ENCODE measurements at places on chromosomes 12 and 14. TPM values are rescaled to one million over a fixed set of nuclear protein-coding genes. Genes with fewer than 3 reads are reported as not detected.
A peak's percentile ranks its signal among the peaks of the same experiment; 100 is the strongest.

DNA sequence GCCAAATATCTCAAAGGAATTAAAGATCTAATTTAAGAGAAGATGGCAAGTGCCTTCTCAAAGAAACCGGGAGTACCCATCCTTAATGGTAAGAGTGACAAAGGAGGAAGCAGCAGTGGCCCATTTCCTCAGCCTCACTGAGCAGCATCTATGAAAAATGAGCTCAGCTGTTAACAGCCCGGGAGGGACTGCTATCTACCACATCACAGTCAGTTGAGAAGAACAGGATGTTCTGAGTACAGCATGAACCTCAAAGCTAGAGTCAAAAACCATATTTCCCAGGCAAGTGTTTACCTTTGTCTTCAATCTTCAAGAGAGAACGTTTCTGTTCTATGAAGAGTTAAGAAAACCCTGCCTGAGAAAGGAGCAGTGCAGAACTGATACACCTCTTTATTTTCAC lies 115.0 kb downstream of the BTG1 start:
- DNase-seq, result no peak

DNA sequence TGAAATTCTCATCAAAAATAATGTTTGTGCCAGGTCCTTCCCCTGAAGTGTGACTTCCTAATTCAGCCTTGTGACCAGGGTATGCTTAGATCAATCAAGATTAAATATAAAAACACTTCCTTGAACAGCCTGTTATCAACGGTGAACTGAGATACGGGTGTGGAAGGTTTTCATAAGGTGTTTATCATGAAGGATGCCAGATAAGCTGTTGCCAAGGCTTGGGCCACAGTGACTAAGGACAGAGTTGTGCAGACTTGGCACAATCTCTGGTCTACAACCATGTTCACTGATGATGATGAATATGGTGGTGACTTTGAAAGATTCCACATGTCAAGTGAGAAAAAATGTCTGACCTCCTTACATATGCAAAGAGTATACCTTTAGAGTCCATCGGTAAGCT lies 51.3 kb upstream of the LIN7A start:
- no peak for DNase-seq

DNA sequence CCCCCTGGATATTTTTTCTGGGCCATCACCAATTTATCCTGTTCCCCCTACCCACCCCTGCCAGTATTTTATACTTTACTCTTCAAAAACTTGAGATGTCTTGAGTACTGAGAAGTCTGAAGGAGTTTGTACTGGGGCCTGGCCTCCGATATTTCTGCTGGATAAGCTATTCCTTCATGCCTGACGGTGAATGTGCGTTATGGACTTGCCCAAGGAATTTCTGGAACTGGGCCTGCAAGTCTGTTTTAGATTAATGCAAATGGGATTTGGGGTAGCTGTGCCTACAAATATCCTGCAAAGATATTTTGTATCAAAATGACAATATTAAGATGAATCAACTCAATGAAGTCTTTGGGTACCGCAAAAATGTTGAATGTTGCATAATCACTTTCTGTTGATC lies at the start of gene PTCSC3:
Gene PTCSC3 (minus strand): TSS at position 199 of the 400 bp plus-strand sequence.
- DNase-seq, result no peak

GRCh38 chr12:12723681-12724420 lies 6.7 kb downstream of the CDKN1B start:
- DNase-seq, result peak; percentile 55

DNA sequence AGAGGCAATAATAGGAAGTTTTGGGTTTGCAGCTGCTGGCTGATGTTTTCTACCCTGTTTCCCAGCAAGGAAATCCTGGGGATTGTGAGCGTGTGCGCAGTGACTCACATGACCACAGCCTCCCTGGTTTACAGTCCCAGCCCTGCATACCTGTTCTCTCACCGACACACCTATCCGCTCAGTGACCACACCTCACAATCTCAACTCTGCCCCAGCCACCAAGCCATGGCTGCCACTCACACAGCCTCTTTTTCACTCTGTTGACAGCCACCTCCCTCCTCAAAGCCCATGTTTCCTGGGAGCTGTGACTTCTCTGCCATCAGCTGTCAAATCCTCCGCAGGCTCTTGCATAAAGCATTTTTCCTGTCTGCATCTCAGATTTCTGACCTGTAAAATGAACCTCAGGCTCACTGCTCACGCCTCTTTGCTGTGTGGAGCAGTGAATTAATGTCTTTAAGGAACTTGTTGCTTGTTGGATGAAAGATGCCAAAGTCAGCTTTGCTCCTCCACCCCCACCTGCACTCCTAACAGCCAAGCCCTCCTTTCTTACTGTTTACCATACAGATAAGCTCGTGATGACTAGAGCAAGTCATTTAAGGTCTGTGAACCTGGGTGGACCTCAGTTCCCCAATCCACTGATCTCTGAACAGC lies 43.5 kb downstream of the B4GALNT3 start:
- DNase-seq, result peak; percentile 76

DNA sequence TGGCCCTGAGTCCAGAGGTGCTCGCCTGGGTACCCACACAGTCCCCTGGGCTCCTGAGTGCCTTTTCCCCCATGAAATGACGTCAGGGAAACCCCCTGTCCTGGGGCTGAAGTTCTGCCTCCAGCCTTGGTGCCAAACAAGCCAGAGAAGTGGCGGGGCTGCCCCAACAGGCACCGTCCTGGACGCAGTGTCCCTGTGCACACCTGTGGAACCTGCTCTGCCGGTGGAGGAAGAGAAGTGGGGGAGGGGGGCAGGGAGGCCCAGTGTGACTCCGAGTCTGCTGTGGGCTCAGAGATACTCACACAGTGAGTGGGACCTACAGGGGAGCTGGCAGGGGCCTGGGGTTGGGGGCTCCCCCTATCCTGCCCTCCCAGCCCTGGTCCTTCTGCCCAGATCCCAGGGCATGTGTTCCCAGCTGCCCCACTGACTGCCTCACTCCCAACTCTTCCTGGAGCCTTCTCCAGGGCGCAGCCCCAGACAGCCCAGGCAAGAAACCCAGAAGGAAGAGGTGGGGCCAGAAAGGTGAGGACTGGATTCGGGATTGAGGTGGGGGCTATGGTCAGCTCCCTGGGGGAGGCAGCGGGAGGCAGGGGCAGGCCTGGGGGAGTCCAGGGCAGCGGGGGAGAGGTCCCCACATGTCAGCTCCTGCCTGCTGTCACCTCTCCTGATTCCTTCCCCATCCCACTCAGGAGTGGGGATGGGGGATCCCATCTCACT lies 24.7 kb downstream of the CCDC85C start:
- DNase-seq, result no peak

GRCh38 chr12:105064564-105065178 lies 19.6 kb downstream of the ALDH1L2 start:
- no peak for DNase-seq

GRCh38 chr14:96630281-96630680 lies 128.1 kb downstream of the PAPOLA start:
- DNase-seq, result no peak

DNA sequence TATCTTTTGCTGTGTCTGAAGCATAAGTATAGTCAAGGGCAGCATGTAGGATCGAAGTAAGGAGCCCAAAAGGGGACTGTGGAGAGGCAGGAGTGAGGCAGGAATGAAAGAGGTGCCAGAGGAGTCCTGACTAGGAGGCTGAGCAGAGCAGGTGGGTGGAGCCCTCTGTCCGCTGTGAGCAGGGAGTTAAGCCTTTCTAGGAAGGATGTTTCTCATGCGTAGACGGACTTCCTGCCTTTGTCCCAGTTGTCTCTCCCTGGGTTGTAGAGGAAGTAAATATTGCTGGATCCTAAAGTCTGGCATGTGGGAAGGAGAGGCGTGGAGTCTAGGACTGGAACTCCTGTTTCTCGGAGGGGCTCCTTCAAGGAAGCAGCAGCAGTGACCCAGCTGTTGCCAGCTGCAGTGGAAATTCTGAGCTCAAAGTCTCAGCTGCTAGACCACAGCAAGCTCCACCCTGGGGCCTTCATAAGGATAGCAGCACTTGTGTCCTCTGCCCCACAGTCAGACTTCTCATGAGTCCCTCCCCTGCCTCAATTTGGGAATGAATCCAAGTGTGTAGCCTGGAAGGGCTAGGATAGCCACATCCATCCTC lies 44.0 kb downstream of the RBMS2 start:
- DNase-seq, result peak; percentile 30

- DNase-seq, result no peak
These were observed 531.7 kb upstream of the FLRT2 start for GRCh38 chr14:84998216-84998615.

- no peak for DNase-seq
These were observed 67.8 kb downstream of the TMEM117 start for GRCh38 chr12:43903686-43904085.

DNA sequence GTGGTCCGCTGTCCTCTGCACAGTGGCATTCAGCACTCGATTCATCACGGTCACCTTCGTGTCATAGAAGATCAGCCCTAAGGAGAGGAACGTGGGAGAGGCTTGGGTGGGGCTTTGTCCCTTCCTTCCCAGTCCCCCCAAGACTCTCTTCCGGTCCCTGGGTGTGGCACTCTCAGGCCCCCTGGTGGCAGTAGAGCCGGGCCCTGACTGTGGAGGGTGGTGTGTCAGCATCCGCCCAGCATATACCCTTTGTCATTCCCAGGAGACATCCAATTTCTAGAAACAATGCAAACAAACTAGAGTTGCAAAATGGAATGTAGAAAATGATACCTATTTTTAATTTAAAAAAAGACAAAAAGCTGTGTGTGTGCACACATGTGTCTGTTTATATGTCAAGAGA lies 45.0 kb downstream of the TRAFD1 start:
- DNase-seq, result peak; percentile 35

DNA sequence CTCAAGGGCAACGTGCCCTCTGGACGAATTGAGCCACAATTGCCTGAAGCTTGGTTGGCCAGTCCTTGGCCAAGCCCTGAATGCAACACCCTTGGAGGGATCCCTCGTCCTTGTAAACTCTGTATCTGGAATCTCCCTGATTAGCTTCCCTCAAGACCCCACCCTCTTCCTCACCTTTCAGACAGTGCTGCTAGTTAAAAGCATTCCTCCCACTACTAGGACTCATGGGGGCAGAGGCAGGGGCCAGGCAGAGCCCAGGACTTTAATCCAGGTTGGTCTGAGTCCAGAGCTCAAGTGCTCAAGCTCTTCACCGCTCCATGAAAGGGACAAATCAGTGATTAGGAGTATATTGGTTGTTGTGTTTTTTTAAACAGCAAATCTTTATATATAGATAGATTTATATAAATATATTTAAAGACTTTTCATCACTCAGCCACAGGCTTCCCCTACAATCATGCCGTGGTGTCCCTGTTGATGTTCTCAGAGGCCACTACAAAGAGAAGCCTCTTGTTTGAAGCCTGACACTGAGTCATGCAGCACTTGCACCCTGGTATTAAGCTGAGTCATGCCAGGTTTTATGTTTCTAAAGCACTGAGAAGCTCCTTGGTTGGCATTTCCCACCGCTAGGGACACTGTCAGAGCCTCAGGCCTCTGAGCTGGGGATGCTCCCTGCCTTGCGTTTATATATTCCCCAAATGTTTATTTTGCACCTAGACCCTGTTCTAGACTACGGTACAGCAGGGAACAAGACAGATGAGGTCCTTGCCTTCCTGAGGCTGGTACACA lies 53.8 kb upstream of the GSC start:
- no peak for DNase-seq

DNA sequence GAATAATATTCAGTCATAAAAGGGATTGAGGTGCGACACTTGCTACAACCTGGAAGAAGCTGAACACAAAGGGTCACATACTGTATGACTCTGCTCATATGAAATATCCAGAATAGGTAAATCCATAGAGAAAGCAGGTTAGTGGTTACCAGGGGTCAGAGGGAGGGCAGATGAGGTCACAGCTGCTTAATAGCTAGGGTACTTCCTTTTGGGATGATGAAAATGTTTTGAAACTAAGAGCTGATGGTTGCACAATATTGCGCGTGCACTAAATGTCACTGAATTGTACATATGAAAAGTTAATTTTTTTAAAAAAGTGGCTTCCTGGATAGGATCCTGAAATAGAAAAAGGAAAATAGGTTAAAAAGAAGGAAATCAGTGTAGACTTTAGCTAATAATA lies 23.8 kb downstream of the NEUROD4 start:
- DNase-seq, result no peak

- no peak for DNase-seq
These were observed 798 bp downstream of the PDZRN4 start for GRCh38 chr12:41188841-41189394.

GRCh38 chr14:38964630-38965029 lies 138.4 kb downstream of the SEC23A start:
- DNase-seq, result peak; percentile 48

- DNase-seq, result no peak
These were observed 117.5 kb upstream of the RFLNA start for GRCh38 chr12:124177276-124177950.

DNA sequence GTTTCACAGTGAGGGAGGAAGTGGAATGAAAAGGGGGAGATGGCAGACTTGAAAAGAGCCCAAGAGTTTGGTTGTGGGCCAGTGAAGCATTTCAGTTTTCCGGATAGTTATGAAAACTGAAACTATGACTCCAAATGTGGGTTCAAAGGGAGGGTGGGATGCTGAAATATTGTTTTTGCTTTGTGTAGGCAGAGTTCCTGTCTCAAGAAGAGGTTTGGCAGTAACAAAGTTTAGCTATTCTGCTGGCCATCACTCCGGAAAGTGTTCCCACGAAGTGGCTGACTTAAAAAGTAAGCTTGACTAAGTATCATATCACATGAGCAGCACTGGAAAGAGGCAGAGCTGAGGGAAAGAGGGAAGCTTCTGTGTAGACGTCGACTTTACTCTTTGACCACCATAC lies 85.2 kb downstream of the CAND1 start:
- peak; percentile 63 for DNase-seq

- DNase-seq, result peak; percentile 37
These were observed 79.1 kb downstream of the KCNK13 start for GRCh38 chr14:90140956-90141316.

DNA sequence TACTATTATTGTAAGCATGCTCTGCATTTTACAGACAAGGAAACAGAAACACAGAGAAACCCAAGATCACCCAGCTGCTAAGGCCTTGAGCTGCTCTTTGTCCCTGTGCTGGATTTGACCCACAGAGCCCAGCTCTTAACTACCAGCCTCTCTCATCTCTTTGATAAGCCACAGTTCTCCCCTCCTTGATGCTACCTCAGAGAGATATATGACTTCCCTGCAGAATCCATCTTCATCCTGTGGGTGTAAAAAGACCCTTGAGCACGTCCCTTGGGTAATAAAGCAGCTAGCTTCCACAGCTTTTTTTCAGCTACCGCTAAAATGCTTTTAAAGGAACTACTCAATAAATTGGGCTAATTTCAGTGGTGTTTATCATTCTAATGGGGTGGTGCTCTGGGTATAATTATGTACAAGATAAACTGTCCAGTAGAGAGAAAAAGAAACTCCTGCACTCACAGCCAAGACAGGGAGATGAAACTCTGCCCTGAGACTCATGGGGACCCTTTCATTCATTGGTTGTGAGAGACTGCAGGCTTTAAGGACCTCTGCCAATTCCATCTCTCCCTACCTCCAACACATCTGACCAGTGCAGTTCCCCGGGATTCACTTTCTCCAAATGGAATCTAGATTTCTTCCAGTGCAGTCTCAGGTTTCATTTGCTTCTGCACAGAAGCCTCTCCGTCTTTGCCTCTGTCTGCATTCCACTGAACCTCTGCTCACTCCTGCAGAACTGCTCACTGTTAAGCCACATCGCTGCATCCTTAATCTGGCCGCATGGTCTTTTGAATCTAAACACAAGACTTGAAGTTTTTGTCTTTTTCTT lies 24.7 kb upstream of the NTF3 start:
- no peak for DNase-seq

The SMOC1 gene
- total RNA-seq, result 10.0 TPM

The PIWIL1 gene
- total RNA-seq, result not detected

The ESR2 gene
- total RNA-seq, result 1.0 TPM

The MFAP5 gene
- not detected for total RNA-seq

The SFSWAP gene
- total RNA-seq, result 44.8 TPM
